ENCODE measurements at places on chromosomes 2 and 18.
A peak's percentile ranks its signal among the peaks of the same experiment; 100 is the strongest.

GRCh38 chr18:1438967-1439366 is 534.3 kb downstream of the ADCYAP1 start:
- DNase-seq = no peak

- DNase-seq = peak; percentile 45
Measured at GRCh38 chr2:102753563-102754159, 8.2 kb upstream of the TMEM182 start.

DNA sequence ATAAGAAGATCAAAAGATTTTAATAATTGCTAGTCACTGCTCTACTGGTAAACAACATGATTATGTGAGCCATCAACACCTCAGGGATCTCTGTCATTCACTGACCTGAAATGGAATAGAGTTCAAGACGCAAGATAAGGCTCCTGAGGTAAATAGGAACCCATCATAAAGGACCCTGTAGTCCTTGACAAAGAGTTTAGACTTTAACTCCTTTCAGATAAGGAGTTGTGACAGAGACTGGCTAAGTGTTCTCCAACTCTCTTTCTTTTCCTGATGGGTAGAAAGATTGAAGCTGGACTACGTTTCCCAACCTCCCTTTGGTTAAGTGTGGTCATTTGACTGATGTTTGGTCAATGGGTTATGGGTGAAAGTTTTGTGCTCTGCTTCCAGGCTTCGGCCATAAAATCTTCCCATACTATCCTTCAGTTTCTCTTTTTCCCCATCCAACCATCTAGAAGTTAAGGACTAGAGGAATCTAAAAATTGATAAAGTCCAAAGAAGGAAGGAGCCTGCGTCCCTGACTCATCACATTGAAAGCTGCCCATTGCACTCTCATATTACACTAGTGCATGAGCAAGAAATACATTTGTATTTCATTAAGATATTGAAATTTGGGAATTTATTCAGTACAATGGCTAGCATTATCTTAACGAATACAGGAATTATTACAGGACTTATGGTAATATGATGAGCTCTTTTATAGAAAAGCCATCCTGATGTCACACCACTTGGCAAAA is 293.7 kb upstream of the ACVR2A start:
- DNase-seq = no peak

- DNase-seq = no peak
Measured at GRCh38 chr2:120402508-120402907, 56.6 kb downstream of the INHBB start.

DNA sequence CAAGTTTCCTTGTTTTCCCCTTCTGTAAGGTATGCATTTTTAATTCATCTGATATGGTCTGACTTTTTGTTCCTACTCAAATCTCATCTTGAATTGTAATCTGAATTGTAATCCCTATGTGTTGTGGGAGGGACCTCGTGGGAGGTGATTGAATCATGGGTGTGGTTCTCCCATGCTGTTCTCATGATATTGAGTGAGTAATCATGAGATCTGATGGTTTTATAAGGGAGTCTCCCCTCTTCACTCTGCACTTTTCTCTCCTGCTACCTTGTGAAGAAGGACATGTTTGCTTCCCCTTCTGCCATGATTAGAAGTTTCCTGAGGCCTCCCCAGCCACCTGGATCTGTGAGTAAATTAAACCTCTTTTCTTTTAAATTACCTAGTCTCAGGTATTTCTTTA is 476.1 kb downstream of the LPIN1 start:
- no peak for DNase-seq

DNA sequence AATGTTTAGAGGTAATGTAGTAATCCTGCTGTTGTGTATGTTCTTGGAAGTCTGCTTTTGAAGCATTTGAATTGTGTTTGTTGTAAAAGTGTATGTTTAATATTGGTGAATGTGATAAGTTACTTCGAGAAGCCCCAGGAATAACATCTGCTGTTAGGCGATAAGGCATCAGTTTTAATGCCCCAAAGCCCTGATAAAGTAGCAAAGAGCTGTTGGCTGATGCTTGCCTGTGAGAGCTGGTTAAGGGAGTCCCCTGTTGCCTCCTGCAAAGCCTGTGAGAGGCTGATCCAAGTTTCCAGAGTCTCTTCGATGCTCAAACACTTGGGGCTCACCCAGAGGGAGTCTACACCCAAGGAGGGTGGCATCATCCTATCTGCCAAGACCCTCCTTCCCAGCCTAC is 110.3 kb downstream of the RNF152 start:
- no peak for DNase-seq

DNA sequence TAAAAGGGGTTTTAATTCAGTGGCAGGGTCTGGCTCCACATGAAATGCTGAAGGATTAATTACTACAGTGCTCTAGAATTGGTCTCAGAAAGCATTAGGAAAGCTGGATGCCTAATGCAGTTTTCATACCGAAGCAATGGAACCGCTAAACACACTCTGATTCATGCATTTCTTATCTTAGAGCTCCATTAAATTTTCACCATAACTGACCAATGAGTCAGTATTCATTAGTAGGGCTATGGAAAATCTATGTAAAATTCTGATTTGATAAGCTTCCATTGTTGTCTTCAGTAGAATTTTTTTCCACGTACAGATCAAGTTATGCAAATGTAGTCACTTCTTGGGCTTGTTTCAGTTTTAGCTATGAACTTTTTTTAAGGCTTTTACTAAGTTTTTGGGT is 359.9 kb downstream of the ARHGAP15 start:
- peak; percentile 29 for DNase-seq

- DNase-seq = no peak
Measured at GRCh38 chr18:25587545-25587944, 235.6 kb upstream of the ZNF521 start.

- peak; percentile 53 for DNase-seq
Measured at GRCh38 chr18:63016270-63016669, 300.9 kb downstream of the PHLPP1 start.

DNA sequence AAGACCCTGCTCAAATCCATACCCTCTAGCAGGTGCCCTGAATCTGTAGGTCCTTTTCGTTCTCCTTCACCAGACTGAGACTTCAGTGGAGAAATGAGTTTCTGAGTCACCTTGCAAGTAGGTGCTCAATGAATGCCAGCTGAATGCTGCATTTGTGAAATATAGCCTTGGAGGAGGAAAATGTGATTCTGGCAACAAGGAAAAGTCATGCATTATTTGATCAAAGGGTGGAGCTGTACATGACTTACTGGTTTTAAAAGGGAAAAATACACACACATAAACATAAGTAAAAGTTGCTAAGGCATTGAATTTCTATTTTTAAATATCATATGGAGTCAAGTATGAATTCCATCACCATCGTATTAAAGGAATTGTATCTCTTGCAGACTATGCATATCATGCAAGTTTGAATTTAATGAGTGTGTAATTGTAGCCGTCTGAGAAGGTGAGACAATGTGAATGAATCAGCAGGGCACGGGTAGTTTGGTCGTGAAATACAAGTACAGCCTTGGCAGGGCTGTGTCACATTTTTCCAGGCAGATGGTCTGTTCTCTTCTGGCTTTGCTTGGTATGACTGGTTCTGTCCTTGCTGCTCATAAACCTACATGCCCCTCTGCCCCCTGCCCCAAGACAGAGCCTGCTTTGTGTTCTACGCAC is 160.8 kb downstream of the COL6A3 start:
- peak; percentile 45 for DNase-seq

GRCh38 chr18:76484749-76485387 is 10.2 kb downstream of the ZNF516 start:
- DNase-seq = no peak

DNA sequence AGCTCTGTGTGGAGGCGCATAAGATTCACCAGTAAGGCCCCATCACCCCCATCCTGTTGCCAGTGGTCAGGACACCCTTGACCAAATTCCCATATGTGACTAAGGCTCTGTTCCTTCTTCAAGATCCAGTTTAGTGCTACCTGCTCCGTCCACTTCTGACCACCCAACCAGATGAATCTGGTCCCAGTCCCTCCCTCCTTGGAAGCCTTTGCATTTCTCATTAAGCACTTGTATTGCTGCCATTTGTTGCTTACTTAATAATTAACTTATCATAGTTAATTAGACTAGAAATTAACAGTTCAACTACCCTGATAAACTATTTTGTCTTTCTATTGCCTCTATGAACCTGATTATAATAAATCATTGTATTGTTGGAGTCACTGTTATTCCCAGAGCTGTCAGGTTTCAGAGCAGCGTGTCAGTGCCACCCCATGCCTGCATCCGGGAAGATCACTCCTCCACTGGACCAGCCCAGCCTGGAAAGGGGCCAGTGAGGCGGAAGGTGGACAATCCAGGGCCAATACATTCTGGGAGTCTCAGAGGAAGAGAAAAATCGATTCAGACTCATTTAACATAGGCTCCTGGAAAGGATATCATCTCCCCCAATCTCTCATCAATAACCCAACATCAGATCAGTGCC is 9.5 kb upstream of the NAT8 start:
- DNase-seq = no peak

DNA sequence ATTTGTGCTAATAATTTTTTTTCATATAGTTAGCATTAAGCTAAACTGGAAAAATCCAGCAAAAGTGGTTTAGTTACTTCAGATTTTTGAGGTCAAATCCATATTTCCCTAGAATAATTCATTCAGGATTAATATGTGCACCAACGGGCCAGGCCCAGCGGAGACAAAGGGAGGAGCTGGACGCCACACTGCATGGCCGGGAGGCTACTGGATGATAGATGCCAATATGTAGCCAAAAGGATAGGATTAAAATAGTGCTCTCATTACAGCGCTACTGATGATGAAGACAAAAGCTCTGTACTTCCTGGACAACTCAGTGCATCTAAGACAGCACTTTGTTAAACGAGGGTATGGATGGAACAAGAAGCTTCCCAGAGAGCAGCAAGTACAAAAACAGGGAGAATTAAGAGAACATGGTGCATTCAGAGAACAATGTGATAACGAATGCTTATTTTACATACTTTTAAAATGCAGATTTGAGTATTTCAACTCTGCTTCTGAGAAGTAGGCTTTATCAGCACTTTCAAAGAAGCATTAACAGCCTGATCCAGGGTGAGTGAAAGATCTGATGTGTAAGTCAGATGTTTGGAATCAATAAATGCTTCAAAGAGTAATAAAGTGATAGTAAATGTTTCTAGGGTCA is 39.8 kb downstream of the PPP4R1 start:
- no peak for DNase-seq

DNA sequence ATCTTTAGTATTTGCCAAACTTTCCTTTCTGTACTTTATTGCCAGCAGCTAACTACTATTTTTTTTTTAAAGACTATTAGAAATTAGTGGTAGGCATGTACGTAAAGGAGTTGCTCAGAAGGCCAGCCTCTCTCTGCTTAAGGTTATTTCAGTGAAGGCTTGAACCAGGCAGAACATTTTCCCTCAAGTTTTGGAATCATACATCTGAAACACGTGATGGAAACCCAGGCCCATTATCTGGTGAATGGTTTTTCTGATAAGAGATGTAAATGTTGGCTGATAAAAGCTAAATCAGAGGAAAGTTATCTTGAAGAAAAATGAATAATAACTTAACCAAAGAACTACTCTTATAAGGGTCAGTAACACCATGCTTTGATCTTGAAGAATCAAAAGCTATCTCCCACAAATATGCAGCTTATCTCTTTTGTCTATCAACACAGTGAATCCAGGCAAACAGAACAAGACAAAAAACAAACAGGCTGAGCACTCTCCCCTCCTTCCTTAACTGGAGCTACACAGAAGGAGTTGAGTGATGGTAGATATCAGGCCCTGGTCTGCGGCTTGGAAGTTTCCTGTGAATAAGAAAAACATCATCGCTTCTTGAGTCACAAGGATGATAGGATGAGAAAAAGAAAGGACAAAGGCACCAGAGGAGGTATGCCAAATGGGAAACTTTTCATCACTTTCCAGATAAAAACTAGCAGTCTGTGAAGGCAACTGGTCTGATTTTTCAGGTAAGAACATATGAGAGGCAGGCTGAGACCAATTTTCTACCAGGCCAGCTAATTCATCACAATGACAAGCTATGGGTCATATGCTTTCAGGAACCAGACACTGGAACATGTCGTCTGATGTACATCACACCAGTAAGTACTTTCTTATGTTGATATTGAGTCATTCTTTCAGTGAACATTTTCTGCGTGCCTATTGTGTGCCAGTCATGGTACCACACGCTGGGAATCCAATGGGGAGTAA is 88.4 kb upstream of the STK17B start:
- DNase-seq = no peak

DNA sequence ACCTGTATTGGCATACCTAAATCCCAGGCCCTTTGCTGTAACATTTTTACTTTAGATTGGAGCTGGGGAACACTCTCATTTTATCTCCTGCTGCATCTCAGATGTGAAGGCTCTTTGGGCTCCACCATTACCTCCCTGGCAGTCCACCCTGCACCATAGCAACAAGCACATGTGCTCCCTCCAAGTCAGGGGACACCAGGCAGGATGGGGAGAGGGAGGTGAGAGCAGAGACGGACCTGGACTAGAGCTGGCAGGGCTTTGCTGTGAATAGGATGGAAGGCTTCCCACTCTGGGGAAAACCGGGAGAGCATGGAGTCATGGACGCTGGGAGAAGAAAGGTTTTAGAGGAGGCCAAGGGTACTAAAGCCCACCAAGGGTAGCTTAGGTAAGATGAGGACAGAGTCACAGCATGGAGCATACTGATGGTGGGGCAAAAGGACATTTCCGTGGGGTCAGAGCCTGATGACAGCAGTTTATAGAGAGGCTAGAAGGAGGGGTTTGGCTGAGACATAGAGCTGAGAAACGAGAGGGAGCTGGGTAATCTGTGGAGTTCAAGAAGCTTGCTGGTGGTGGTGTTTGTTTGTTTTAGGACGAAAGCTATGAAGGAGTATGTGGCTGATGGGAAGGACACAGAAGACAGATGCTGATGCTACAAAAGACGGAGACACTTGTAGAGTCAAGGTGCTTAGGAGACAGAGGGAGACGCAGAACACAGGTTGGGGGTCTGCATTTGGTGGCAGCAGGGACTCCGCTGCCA is 134.8 kb downstream of the COL6A3 start:
- no peak for DNase-seq

Measured in urothelium cell line (cell line).